ENCODE measurements at places on chromosomes 4 and X. TPM values are rescaled to one million over a fixed set of nuclear protein-coding genes. Genes with fewer than 3 reads are reported as not detected.

RHOXF1 gene
- total RNA-seq: not detected

IL15 gene
- total RNA-seq: 7.3 TPM

PSAPL1 gene
- total RNA-seq: not detected

PPP4R3C gene
- total RNA-seq: not detected

HS6ST2 gene
- 0.14 TPM for total RNA-seq

UBE2K gene
- 13.9 TPM for total RNA-seq

ARHGAP6 gene
- total RNA-seq: 8.7 TPM

HMX1 gene
- not detected for total RNA-seq

RRAGB gene
- total RNA-seq: 53.8 TPM

RBM46 gene
- 0.09 TPM for total RNA-seq

CYSLTR1 gene
- not detected for total RNA-seq

Data from smooth muscle cell of bladder (primary cell).